NAMALWA (cell line): ENCODE measurements at places on chromosomes 1 and 21.

- DNase-seq: peak; percentile 51
Measured at GRCh38 chr1:65207317-65207716, 59.3 kb downstream of the AK4 start.

DNA sequence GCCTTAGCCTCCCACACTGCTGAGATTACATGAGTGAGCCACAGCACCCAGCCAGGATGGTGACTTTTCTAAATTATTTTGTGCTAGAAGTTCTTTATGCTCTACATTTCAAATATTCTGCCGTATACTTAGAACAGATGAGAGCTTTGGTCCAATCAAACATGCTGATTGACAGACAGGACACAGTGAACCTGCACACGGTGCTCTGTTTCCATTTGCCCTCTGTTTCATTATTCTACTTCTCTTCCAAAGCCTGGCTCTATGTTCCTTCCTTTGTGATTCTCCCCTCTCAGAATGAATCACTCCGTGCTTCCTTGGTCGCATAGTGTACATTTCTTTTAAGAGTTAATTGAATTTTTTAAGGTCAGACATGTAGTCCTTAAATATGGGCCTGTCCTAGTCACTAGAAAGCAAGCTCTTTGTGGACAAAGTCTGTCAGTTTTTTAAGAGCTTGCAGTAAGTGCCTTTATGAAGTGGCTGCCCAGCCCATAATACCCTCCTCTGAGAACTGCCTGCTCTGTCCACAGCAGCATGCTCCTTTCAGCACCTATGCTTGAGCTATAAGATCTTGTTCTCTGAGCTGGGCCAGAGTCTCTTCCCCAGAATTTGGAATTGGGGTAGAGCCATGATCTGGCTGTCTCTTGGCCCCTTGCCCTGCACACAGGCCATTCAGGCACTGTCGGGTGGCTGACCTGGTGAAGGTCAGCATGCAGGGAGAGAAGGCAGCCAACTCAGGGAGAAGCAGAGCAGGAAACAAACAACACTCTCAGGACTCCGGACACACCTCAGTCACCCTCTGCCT, 66.8 kb upstream of the SLC44A3 start:
- DNase-seq: no peak

GRCh38 chr1:6447016-6447817, 18.8 kb downstream of the TNFRSF25 start:
- no peak for DNase-seq

GRCh38 chr21:25895565-25896205, 160.9 kb downstream of the GABPA start:
- DNase-seq: peak; percentile 74

GRCh38 chr1:245173446-245174211, 18.8 kb downstream of the KIF26B start:
- DNase-seq: no peak

- DNase-seq: no peak
Measured at GRCh38 chr1:4087530-4088420, 187.7 kb upstream of the C1orf174 start.

DNA sequence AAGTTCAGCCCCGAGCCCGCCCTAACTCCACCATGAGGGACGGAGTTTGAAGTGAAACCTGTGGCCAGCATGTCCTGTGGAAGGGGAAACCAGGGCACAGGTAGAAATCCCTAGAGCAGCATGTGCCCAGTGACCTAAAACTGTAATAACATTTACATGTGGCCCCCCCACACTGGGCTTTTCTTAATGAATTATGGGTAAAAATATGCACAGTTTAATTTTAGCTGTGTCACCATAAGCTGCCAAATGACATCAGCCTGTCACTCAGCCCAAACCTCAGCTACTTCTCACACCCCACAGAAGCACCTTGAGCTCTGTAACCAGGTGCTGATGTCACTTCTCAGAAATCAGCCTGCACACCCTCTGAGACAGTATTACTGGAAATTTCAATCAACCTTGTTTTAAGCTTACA, 50.0 kb upstream of the SLC19A1 start:
- DNase-seq: peak; percentile 63

DNA sequence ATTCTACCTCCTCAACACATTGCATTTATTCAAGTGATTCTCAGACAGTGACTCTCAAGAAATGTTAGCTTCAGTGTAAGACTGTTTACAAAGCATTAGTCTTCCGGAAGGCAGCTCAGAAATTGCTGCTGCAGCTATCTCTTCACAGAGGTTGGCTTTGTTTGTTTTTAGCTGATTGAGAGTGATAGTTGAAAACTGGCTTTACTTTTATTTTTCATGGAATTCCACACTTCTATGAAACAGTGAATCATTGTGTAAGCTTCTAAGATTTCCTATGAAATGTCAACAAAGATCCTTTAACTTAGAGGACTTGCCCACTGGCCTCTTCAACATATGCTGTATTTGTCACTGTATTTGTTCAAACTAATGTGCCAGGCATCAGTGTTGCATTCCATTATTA, 121.3 kb downstream of the TNNI3K start:
- DNase-seq: no peak

DNA sequence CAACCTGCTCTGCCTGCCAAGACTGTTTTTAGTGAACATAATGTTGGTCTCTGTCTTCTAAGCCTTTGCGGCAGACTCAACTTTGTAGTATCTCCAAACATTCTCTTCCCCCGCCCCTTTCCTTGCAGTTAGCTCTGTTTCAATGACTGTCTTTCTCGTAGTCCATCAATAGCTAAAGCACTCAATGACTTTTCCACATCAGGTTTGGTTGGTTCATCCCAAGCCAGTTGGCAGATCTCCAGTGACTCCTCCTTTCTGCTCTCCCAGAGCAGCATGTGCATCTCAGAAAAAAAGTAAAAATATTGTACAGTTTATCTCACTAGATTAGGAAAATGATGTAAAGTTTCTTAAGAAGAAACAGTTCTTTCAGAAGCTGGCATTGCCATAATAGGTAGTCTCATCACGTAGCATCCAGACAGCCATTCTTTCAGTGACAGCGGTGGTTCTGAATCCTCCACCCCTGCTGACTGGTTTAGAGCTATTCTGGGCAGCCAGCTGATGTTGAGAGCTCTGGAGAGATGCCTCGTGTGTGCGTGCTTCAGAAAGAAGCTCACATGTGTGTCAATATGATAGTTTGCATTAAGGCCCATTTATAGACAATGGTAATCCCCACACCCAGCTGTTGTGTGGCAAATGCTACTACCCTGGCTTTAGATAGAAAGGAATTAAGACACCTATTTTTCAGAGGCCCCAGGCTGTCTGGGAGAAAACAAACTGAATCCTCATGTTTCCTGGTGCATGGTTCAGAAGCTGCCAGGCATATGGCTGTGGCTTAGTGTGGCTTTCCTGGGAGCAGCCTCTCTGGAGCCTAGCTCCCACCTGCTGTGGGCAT, 53.2 kb downstream of the CNN3 start:
- DNase-seq: peak; percentile 59

- no peak for DNase-seq
Measured at GRCh38 chr1:39321979-39322378, 117.5 kb downstream of the MACF1 start.

- no peak for DNase-seq
Measured at GRCh38 chr1:48789903-48790302, 13.2 kb upstream of the BEND5 start.

DNA sequence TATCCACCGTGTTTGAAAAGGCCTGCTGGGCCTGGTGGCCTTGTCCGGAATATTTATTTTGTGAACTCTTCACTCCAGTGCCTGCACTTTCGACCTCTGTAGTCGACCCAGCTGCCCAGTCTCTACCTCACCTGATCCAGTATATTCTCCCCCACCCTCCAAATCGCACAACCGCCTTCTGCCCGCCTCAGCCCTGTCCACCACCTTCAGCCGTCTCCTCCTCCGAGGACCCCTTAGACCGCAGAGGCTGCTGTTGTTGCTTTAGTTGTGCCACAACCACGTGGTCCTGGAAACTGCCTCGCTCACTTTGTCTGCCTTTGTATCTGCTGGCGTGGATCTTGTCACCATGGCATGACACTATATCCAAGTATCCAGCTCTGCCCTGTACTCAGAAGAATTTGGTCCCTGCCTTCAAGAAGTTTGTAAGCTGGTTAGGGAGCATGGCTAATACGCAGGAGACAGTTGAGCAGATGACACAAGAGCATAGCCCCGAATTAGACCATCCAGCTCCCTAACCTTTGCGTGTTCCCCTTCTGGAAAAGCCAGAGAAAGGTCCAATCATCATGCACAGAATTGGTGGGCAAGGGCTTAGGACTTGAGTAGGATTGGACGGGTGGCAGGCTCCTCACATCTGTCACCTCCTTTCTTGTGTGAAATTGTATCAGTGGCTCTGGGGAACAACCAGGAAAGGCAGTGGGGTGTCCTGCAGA, 1.5 kb downstream of the PHGDH start:
- DNase-seq: peak; percentile 49

DNA sequence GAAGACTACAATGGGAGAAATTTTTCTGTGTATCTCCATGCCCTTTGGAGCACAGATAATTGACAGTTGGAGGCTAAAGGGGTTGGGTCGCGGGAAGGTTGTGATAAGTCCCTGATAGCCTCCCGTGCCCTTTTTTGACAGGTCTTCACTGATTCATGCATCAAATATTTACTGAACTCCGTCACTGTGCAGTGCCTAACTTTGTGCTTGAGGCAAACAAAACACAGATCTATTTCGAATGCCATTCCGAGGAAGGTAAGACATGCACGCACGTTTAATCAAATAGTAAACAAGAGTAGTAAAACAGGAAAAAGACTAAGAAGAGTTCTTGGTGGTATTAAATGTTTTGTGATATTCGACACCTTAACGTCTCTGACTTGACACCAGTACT, 494 bp upstream of the PIP5K1A start:
- no peak for DNase-seq

DNA sequence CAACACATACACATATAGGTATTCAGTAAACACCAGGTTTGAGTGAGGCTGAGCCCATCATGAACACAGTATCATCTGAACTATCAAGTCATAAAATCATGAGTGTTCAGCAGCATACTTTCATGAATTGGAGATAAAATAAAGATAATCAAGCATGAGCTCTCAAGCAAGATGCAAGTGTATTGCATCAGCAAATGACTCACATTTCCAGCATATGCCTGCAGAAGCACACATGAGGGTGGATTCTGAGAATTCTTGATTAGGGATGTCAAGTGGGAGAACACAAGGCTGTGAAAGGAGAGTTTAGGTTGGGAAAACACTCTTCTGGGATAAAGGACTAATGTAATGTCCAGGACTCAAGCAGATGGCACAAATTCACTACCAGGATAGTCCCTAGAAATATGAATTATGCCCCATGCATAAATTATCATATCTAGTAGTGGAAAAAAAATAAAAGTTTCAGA, 299.2 kb downstream of the SRGAP2C start:
- peak; percentile 10 for DNase-seq

- DNase-seq: no peak
Measured at GRCh38 chr1:116545359-116545705, 25.5 kb downstream of the CD58 start.

DNA sequence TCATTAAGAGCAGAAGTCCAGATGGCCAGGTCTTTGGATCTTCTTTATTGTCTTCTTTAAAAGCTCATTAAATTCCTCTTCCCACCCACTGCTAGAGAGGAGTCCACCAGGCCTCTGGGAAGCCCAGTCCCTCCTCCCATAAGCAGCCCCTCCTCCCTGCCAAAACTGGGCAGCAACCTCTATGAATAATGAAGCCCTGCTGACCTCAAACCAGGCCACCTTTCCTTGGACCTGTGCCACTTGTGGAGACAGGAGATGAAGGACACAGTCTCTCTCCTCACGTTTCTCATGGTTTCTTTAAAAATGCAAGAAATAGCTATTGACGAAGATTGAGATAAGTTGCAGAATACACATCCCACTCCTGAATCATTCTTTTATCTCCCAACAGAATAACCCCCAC, 112.8 kb downstream of the EDEM3 start:
- DNase-seq: no peak

- DNase-seq: no peak
Measured at GRCh38 chr1:204294357-204294756, 65.4 kb downstream of the PLEKHA6 start.
